K562 (cell line): ENCODE measurements at places on chromosomes 6 and 20.
A peak's percentile ranks its signal among the peaks of the same experiment; 100 is the strongest.

- no peak for DNase-seq
These were observed 225.5 kb downstream of the BCKDHB start for GRCh38 chr6:80331974-80332373.

GRCh38 chr20:5504061-5504739 is 187.4 kb upstream of the PROKR2 start:
- DNase-seq, result peak; percentile 18

DNA sequence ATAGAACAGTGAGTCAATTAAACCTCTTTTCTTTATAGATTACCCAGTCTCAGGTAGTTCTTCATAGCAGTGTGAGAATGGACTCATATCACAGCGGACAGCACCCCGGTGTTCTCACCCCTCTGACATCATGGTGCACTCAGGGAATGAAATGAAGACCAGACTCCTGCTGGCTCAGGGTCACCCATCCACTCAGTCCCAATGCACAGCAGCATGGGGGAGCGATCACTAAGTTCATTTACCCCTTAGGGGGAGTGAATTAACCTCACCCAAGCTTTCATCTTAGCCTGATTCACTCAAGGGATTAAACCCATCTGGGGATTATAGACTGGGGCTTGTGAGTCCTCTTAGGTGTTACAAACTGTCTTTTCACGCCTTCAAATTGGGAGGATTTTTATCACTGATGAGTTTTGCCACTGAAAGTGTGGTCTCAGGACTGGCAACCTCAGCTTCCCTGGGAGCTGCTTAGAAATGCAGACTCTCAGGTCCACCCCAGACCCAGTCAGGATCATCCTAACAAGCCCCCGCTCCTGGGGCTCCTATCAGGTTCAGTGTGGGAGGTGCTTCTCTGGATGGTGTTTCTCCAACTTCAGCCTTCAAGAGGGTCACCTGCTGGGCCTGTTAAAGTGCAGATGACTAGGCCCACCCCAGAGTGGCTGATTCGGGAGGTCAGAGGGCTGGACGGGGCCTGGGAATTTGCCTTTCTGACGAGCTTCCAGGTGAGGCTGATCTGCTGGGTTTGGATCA is 44.3 kb upstream of the FRMD1 start:
- DNase-seq, result no peak

- DNase-seq, result no peak
These were observed 64.3 kb upstream of the PAK5 start for GRCh38 chr20:9903048-9903655.

DNA sequence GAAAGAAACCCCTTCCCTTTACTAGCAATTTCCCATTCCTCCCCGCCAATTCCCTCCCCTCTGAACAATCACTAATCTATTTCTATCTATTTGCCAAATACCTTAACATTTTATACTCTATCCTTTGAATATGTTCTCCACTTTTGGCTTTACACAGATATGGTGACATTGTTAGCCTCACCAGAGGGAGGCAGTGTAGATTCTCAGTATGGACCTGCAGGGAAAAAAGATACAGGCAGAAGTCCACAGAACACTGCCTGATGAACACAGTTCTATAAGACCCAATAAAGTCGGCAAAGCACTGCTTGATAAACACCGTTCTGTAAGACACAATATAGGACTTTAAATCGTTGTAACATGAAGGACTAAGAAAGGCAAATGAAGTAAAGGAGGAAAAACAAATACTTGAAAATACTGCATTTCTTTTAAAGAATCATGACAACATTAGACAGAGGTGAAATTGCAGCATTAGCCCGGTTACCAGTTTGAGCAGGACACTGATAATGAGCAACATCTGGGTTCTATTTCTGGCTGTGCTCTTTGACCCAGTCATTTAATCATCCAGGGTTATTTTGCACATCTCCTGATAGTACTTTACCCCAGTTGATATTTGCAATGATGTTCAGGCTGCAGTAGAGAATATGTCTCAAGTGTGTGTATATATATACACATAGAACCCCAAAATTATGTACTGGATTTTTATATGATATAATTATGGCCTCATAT is 296.8 kb downstream of the UTRN start:
- peak; percentile 24 for DNase-seq

GRCh38 chr20:38985603-38986170 is 23.5 kb downstream of the DHX35 start:
- no peak for DNase-seq

DNA sequence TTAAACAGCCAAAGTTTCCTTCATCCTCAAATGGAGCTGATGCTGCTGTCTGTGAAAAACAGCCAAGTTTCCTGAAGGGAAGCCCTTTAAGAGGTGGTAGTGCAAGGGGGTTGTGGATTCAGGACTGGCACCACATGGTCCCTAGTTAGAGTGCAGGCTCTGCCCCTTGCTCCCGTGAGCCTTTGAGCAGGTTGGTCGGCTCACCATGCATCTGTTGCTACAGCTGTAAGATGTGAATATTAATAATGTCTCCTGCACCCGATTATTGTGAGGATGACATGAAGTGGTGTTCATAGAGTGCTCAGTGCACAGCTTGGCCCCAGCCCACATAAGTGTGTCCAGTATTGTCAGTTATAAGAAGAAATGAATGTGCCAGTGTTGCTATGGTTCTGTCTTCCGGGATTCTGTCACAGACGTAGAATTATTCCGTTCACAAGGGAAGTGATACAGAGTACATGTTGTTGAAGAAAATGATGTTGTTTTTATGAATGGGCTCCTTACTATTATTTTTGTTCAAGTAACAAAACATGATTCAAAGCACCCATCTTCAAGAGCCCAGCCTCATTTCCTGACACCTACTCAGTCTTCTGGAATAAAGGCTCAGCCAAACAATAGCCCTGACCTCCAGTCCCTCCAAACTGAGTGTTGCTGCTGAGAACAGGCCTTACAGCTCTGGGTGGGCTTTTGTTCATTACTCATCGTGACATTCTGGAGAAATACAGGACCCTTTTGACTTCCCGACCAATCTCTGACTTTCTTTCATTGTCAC is 2.9 kb upstream of the PKIG start:
- DNase-seq, result no peak

DNA sequence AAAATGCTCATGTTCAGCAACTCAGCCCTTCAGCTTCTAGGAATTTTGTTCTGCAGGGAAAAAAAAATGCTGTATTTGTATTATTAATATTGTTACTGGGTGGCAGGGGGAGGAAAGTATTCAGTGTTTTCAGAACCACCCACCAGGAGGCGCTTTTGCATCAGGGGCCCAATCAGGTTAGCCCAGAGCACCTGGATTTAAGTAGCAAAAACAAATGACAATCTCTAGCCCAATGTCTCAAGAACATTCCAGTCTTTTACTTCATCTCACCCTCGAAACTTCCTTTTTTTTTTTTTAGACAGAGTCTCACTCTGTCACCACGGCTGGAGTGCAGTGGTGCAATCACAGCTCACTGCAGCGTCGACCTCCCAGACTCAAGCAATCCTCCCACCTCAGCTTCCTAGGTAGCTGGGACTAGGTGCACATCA is 635 bp upstream of the C20orf203 start:
- peak; percentile 83 for DNase-seq

GRCh38 chr20:37741570-37741969 is 47.7 kb downstream of the CTNNBL1 start:
- DNase-seq, result no peak

DNA sequence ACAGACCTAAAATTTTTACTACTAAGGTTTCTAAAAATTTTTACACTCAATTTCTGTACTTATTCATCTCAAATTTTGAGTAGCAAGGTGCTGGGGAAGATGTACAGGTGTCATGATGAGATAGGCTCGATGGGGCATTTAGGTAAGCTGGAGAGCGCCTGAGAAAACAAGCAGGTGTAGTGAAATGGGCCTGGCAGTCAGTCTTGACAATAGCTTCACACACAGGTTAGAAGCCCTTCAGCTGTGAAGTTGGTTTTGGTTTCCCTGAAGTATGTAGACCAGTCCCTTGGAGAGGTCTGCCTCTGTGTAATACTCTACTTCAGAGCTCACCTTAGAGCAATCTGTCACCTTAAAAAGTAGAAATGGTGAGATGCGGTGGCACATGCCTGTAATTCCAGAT is 144.0 kb upstream of the SCGN start:
- no peak for DNase-seq

GRCh38 chr6:11748591-11749210 is 29.9 kb downstream of the ADTRP start:
- DNase-seq, result no peak

GRCh38 chr6:90049295-90049694 is 155.0 kb downstream of the GJA10 start:
- no peak for DNase-seq

- no peak for DNase-seq
These were observed 4.8 kb downstream of the NR2E1 start for GRCh38 chr6:108170332-108171290.

- DNase-seq, result no peak
These were observed 19.7 kb upstream of the MDFI start for GRCh38 chr6:41618598-41618997.

DNA sequence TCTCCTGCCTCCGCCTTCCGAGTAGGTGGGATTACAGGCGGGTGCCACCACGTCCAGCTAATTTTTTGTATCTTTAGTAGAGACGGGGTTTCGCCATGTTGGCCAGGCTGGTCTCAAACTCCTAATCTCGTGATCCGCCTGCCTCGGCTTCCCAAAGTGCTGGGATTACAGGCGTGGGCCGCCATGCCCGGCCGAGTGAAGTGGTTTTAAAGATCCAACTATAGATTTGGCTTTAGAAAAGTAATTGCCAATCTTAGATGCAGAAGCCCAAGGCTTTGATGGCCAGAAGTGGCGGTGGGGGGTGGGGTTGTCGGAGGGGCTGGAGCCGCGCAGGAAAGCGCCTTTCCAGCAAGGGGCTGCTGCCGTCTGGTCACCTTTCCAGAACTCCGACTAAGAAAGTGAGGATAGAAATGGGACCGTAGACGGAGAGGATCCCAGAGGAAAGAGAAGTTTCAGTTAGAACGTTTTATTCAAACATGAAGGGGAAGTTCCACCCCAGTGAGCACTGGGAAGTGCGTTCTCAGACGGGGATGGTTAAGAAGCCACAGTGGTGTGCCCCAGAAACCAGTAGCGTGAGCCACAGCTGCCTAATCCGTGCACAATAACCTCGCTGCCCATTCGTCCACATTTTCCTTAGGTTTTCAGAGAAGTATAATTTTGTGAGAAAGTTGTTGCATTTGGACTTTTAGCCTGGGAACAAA is 69.7 kb downstream of the DLL1 start:
- DNase-seq, result no peak

DNA sequence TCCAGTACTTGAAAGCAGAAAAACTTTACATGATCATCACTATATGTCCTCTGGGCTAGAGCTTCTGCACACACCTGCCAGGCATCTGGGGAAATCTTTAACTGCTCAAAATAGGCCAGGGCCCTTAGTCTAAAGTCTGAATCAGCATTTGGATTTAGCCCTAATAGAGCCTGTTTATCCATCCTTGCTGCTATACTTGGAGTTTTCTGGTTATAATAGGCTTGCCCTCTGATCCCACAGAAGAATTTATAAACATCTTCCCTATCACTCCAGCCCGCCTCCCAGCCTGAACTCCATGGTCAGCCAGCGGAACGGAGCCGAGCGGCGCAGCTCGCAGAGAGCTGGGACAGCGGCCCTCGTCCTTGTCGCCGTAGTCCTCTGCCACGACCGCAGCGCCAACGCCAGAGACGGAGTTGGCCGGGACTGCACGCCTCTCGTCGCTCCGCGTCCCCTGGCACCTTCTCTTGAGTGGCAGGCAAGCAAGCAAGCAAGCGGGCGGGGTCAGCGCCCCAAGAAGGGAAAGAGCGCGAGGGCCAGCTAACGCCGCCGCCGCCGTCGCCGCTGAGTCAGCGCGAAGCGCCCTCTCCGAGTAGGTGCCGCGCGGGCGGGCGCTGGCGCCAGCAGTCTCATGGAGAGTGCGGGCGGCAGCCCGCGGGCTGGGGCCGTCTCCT is 25.4 kb upstream of the ASIP start:
- peak; percentile 69 for DNase-seq

DNA sequence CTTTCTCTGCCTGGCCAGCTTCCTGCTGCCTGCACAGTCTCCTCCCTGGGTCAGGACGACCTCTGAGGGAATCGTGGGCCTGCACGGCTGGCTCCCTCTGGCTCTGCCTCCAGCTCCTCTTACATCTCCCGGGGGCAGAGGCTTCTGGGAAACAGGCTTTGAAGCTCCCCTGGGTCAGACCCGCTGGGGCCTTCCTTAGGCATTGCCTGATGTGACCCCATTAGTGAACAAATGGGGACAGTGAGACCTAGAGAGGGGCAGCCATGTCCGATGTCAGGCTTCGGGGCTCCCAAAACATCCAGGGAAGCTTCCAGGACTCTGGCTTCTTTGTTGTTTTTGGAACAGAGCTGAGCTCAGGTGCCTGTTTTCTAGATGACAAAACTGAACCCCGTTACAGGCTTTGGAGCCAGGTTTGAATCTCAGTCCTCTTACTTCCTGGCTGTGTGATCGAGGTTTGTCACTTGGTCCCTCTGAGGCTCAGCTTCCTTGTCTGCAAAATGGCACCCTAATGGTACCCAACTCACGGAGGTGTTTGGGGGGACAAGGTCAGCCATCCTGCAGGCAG is 94.3 kb downstream of the CEBPB start:
- DNase-seq, result no peak

GRCh38 chr20:14526891-14527290 is 189.5 kb upstream of the FLRT3 start:
- DNase-seq, result no peak

GRCh38 chr20:64082126-64082731 is 2.0 kb downstream of the LKAAEAR1 start:
- no peak for DNase-seq

DNA sequence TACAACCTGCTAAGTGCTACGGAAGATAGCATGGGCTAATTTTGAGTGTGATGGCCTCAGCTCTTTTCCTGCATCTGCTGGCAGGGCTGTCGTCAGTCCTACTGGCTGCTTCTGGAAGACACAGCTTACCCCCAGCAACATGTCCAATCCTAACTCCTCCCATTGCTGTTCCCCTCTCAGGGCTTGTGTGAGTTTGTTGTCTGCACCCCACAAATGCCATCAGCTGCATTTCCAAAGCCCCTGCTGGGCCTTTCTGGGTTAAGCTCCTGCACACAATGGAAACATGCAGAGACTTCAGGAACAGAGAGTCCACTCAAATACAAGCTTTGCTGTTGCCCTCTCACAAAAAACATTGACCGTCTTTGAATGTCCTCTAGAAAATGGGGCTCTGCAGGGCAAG is 84.7 kb downstream of the RNF182 start:
- DNase-seq, result no peak

- DNase-seq, result no peak
These were observed 2.2 kb upstream of the CD2AP start for GRCh38 chr6:47475319-47475816.

- peak; percentile 28 for DNase-seq
These were observed at the start of gene CLPSL2 for GRCh38 chr6:35776364-35777215. Gene CLPSL2, plus strand, starts transcription at chr6:35776598. Its CDS starts 21 bp downstream, at chr6:35776619.

GRCh38 chr6:118865100-118865391 is 28.9 kb upstream of the ASF1A start:
- no peak for DNase-seq
